Activated T-cell treated with anti-CD3 and anti-CD28 coated beads for 24 hours (primary cell): ENCODE measurements at places on chromosomes 2 and 18.

GRCh38 chr2:205138735-205139134 lies 543.6 kb upstream of the NRP2 start:
- DNase-seq: no peak

DNA sequence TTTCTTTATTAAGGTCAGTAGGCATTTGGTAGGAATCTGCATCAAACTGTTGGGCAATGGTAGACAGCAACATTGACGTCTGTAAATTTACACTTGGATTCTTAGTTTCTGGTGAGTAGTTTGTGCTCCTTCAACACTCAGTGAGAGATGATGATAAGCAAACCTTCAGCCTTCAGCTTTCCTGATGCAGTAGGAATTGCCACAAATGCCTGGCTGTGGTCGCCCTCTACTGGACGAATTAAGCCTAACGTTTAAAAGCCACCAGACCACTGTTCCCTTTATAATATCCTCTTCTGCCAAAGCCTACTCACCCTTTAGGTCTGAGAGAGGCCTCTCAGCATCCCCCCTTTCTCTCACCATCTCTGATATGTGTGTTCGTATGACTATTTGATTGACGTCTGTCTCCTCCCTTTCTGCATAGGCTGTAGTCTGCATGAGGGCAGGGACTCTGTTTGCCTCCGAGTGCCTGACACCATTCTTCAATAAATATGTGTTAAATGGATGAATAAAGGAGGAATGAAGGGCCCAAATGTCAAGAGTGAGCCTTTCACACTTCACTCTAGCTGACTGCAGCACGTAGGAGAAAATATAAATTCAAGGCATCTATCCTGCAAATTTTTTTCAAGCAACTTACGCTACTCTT lies 47.0 kb upstream of the PLEKHM3 start:
- DNase-seq: peak; percentile 45

DNA sequence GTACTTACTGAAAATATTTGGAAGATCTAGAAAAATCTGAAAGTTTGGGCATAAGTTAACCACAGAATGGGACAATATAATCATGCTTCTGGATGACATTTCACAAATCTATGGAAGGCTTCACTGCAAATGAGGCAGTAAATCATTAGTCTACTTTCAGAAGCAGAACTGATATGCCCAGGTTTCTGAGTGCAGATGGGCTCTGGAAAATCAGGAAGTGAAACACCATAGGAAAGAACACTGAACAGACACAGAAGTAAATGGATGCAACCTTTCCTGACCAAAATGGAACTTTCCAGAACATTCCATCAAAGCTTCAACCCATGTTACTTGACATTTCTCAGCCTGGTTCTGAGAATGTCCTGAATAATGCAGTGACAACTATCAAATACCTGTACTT lies 55.1 kb downstream of the KCNG3 start:
- DNase-seq: no peak

- no peak for DNase-seq
These were observed 440.6 kb downstream of the FBXO15 start for GRCh38 chr18:73707035-73707434.

GRCh38 chr18:5519448-5520298 lies 24.1 kb downstream of the EPB41L3 start:
- no peak for DNase-seq

GRCh38 chr18:6382963-6383362 lies 31.7 kb downstream of the L3MBTL4 start:
- no peak for DNase-seq

- DNase-seq: no peak
These were observed 4.4 kb downstream of the BCL2 start for GRCh38 chr18:63315131-63315662.

GRCh38 chr2:17083902-17084301 lies 418.3 kb upstream of the CYRIA start:
- no peak for DNase-seq
